ENCODE measurements at places on chromosomes 12 and 14.

GRCh38 chr12:111154147-111154834 lies 214.6 kb downstream of the PHETA1 start:
- DNase-seq: no peak

DNA sequence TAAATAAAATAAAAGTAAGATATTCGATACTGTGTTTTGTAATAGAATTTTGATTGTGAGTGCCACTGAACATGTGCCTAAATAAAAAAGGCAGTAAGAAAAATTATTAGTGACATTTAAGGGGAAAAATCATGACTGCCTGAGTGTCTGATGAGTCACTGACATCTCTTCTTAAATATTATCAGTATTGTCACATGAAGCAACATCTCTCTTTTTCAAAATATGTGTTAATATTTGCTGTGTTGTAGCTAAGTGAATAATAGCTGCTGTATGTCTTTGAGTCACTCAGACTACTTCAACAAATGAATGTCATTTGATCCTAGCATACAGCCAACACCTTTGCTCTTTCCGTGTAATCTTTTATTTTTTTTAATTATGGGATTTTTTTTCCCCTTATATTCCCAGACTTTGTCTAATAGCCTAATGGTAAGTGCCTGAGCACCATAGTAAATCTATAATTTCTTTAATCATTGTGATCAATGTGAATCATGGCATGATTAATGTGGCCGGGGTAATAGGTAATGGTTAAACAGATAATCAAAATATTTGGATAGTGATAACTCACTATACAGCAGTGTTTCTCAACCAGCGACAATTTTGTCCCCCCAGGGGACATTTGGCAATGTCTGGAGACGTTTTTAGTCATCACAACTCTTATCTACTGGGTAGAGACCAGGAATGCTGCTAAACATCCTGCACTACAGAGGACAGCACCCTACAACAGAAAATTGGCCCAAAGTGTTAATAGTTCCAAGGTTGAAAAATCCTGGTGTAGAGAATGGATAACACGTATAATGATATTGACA lies 11.7 kb upstream of the OTX2 start:
- no peak for DNase-seq

DNA sequence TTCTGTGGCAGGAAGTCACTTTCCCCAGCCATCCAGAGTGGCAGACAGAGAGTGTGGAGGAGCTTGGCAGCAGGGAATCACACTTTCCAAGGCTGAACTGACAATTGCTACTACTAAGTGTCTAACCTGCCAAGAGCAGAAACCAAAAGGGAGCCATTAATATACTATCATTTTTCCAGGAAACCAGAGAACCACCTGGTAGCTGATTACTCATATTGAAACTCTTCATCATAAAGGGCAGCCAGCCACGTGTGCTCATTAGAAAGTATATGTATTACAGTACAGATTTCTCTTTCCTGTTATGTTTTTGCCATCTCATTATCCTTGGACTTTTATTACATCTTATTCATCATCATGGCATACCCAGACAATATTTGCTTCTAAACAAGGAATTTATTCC lies 374.9 kb downstream of the GXYLT1 start:
- no peak for DNase-seq

DNA sequence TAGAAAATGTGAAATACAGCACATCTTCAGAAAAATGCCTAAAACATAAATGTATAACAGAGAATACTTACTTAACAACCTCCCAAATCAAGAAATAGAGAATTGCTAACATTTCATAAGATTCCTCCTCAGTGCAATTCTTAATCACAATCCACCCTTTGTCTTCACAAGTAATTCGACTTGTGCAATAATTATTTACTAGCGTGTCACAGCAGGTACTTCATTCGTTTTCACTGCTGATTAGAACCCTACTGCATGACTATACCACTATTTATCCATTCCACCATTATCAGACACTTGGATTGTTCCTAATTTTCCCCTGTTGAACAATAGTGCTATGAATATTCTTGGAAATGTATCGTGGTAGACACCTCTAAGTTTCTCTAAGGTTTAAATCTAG lies 64.9 kb upstream of the BBS10 start:
- no peak for DNase-seq

- no peak for DNase-seq
Observed at GRCh38 chr14:95452176-95452892, 64.1 kb downstream of the SYNE3 start.

DNA sequence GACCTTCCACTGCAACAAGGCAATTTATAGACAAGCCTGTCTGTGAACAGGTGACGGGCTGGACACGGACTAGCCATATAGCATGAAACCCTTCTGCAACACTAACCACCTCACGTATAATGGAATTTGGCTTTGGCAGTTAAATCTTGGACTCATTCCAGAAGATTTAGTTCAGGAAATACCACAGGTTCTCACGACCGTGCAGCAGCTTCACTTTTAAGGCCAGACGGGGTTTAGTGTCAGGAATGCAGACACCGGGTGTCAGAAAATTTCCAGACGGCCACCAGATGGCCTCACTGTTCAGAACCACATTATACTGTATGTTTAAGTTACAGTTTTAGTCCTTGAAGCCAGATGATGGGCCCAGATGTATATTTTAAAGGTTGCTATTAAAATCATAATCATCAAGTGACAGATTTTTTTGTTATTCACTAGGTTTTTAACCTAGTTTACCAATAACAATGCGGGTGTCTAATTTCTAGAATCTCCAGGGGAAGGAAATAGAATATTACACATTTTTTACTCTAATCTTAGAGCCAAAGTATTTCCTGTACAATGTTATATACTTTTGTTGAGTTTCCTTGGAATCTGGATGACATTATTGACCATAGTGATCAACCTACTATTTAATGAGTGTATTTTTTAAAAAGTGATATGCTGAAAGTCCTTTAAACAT lies 90.5 kb upstream of the TMPO start:
- no peak for DNase-seq

- no peak for DNase-seq
Observed at GRCh38 chr14:68328509-68328908, 464.4 kb downstream of the ZFP36L1 start.

- peak; percentile 51 for DNase-seq
Observed at GRCh38 chr14:57390806-57391516, 575 bp downstream of the NAA30 start.

GRCh38 chr14:75805646-75806045 lies 144.6 kb downstream of the TTLL5 start:
- DNase-seq: no peak

DNA sequence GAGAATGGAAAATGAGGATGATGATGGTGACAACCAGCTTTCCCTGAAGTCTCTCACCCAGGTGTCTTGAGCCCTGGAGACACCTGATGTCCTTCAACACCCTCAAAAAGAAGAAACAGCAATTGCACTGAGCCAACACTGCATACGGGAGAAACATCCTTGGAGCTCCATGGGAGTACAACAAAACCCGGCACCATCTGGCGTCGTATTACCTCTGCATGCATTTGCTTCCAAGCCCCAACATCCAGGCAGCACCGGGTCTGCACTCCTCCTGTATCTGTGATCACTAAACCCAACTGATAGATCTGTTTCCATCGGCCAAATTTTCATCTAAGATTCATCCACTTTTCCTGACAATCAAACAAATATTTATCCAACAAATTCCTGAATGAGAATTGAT lies 249.9 kb downstream of the DPF3 start:
- no peak for DNase-seq

- no peak for DNase-seq
Observed at GRCh38 chr14:66641861-66642635, 134.1 kb downstream of the GPHN start.

- DNase-seq: no peak
Observed at GRCh38 chr12:108905725-108906124, 25.8 kb downstream of the DAO start.

DNA sequence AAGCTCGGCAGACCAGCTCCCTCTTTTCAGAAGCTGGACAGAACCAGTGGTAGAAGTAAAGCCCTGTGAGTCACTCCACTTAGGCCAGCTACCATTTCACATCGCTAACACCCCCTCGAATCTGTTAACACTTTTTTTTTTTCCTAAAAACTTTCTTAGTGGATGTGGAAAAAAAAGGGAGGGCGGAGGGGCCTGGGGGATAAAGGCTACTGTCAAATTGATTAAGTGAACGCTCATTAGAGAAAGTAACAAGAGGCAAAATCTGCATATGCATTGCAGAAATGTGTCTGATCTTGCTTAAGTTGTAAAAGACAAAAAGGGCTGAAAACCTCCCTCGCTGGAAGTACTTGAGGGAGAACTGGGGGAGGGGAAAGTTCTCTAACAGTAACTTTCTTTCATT lies 86.6 kb upstream of the OTX2 start:
- no peak for DNase-seq

DNA sequence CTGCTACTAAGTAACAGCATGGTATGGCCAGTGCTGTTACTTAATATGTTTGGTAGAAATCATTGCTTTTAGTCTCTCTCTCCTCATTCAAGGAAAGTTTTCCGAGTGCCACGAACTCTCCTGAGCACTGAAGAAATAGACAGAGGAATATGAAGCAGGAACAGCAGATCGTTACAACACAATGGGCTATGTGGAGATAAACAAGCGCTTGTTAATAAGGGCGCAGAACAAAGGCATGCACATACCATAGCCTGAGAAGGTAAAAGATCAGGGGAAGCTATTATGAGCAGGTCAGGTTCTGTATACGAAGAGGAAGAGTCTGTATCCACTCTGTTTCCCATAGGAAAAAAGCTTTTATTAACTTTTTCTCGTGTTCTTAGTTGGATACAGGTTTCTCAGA lies 156.2 kb upstream of the CPNE8 start:
- DNase-seq: no peak

- no peak for DNase-seq
Observed at GRCh38 chr12:18432206-18432605, 170.9 kb downstream of the PIK3C2G start.

DNA sequence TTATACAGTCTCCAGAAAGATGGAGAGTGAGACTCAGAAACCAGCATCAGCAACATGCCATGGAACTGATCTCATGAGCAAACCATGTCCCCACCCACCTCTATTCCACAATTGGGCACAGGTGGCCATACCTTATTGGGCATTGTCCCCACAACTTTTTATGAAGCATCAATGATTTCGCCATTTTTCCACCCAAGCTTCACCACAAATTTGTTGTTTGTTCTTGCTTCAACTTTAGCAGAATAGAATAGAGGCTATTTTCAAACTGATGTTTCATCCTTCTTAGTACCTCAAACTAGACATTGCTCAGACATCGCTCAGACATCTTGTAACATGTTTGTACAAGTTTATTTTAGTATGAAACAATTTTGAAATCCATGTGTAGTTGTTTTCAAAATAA lies 112.5 kb upstream of the TMTC2 start:
- no peak for DNase-seq

- DNase-seq: no peak
Observed at GRCh38 chr12:47766502-47767215, 6.4 kb upstream of the SLC48A1 start.

DNA sequence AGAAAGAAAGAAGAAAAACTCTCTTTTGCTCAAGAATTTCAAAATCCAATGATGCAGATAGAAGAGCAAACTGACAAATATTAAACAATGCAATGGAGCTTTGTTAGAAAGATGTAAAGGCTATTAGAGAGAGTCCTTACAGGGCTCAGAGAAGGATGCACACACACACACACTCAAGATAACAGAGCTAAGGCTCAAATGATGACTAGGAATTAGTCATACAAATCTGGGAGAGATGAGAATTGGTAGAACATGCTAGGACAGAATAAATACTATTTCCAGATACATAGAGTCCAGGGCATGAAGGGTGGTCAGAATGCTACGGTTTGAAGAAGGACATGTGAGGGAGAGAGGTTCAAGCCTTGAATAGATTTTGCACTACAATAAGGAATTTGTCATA lies 650.1 kb upstream of the MDGA2 start:
- no peak for DNase-seq

- DNase-seq: no peak
Observed at GRCh38 chr14:54362089-54362504, 34.7 kb upstream of the CDKN3 start.

- DNase-seq: no peak
Observed at GRCh38 chr14:71168564-71169427, 261.5 kb downstream of the PCNX1 start.

GRCh38 chr12:121942145-121942718 lies 23.8 kb downstream of the CFAP251 start:
- no peak for DNase-seq

GRCh38 chr12:95763809-95764253 lies 26.7 kb downstream of the NTN4 start:
- no peak for DNase-seq

DNA sequence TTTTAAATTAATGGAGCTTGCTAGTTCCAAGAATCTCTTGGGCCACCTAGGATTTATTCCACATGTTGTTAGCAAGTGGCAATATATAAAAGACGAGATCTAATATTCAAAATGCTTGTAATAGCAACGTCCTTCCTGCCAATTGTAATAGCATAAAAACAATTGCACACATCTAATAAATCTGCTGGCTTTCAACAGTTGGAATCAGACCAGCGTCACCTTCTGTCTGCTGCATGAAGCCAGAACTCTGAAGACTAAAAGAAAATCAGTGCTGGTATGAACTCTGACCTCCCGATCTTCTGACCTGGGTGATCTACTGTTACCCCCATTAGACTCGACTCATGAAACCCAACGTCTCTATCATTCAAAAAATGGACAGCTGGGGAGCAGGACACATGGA lies 100.6 kb downstream of the DIO2 start:
- no peak for DNase-seq

- no peak for DNase-seq
Observed at GRCh38 chr12:69105101-69105962, 134.0 kb upstream of the CPSF6 start.

GRCh38 chr12:39626033-39626814 lies 6.6 kb upstream of the ABCD2 start:
- DNase-seq: no peak

DNA sequence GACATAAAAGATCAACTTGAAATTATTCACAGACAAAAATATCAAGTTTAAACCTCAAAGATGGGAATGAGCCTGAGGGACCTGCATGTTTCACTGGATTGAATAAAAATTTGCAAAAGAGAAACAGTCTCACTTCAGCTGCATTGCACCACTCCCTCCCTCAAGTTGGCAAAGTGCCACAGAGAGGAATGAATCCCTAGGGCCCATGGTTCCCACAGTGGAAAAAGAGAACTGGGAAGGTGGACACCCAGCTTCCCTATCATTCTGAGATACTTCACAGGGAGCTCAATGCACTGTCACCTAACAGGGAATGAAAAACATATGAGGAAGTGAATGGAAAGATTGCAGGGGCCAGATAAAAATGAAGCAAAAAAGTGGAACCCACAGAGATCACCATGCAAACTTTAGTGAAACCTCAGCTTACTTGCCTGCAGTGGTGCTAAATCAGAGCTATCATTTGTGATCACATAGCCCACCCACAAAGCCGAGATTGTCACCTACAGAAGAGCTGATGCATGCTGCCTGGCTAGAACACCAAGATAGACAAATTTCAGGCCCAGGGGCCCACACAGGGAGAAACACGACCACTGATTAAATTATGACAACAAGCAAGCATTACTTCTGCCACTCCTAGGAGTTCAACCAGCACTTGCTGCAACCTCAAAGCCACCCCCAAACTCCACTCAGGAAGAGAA lies 911.3 kb downstream of the LRFN5 start:
- DNase-seq: no peak

GRCh38 chr12:131094831-131095805 lies 141.4 kb downstream of the ADGRD1 start:
- no peak for DNase-seq

- DNase-seq: no peak
Observed at GRCh38 chr14:23487216-23487615, 17.7 kb downstream of the NGDN start.

- DNase-seq: no peak
Observed at GRCh38 chr12:51868821-51869495, 18.9 kb upstream of the ANKRD33 start.

GRCh38 chr14:73726025-73726961 lies 12.1 kb upstream of the PNMA1 start:
- no peak for DNase-seq
